Spleen (tissue), 13 donors: ENCODE measurements at places on chromosomes 16 and 17. TPM values are rescaled to one million over a fixed set of nuclear protein-coding genes. Genes with fewer than 3 reads are reported as not detected.
A peak's percentile ranks its signal among the peaks of the same experiment; 100 is the strongest.

DNA sequence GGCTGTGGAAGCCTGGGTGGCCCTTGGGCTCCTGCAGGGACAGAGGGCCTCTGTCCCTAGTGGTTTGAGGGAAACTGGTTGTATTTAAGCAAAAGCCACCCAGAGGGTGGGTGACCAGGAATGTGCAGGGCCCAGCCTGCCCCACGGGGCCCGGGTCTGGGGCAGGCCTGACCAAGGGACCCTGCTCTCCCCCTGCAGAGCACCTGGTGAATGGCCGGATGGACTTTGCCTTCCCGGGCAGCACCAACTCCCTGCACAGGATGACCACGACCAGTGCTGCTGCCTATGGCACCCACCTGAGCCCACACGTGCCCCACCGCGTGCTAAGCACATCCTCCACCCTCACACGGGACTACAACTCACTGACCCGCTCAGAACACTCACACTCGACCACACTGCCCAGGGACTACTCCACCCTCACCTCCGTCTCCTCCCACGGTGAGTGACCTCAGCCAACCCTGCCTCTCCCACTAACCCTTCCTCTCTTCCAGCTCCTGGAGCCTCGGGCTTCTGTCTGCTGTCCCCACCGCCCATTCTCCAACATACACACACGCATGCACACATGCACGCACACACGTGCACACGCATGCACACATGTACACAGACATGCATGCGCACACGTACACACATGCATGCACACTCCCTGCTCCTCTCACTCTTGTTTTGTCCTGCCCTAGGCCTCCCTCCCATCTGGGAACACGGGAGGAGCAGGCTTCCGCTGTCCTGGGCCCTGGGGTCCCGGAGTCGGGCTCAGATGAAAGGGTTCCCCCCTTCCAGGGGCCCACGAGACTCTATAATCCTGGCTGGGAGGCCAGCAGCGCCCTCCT lies 10.4 kb downstream of the GALK1 start:
- peak; percentile 78 for DNase-seq

- no peak for DNase-seq
Observed at GRCh38 chr17:15233022-15233805, 31.9 kb downstream of the PMP22 start.

- DNase-seq, result no peak
Observed at GRCh38 chr17:35738519-35739133, 7.2 kb downstream of the RASL10B start.

GRCh38 chr16:19884611-19885450 lies at the start of gene GPRC5B:
Gene GPRC5B, minus strand, starts transcription at chr16:19884848. Its CDS starts 12,003 bp downstream, at chr16:19872845.
- peak; percentile 81 for DNase-seq

DNA sequence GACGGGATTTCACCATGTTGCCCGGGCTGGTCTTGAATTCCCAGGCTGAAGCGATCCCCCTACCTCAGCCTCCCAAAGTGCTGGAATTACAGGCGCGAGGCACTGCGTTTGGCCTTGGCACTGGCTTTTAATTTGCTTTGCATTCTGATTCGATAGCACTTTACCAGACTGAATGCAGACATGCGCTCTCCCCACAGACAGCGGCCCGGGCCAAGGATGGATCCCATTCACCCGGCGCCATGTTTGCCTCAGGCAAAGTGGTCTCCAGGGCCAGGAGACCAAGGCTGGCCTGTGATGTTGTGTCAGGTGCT lies 41.7 kb downstream of the DHRS7B start:
- DNase-seq, result no peak

- no peak for DNase-seq
Observed at GRCh38 chr17:68516732-68517131, 4.5 kb downstream of the PRKAR1A start.

GRCh38 chr17:78717431-78717980 lies 64.6 kb downstream of the CYTH1 start:
- DNase-seq, result no peak

DNA sequence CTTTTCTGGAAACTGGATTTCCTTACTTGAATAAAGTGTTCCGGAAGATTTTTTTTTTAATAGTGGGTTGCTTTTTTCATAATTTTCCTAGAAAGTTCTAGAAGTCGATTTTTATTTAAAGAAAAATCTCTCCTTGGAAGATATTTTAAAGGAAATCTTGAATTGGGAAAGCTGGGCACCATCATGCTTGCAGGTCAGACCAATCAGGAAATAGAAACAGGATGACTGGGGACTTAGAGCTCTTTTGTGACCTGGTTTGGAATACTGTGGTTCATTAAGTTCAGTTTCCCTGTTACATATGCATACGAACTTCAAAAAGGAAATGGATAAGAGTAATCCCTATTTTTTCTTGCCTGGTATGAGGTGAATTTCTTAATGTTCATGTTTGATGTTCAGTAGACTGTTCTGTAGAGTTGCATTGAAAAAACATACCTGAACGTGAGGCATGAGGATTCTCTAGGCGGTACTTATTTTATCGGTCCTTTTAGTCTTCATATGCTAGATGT lies 1.2 kb downstream of the NFATC3 start:
- no peak for DNase-seq

DNA sequence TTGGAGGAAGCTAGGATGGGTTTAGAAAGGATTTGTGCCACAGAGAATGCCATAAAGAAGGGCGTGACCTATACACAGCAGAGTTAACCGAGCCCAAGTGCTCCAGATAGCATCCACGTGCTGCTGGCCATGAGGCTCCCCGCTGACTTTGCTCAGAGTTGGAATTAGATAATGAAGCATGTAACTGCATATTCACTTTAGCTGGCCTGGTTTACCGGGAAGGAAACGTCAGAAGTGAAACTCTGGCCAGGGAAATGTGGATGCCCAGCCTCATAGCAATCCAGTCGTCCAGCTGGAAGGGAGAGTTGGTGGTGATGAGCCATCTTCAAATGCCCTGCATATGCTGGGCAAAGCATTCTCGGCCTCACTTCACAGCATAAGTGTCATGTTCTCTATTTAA lies 6.1 kb downstream of the KRT35 start:
- no peak for DNase-seq

GRCh38 chr16:2273484-2273883 lies 5.6 kb upstream of the RNPS1 start:
- DNase-seq, result no peak

DNA sequence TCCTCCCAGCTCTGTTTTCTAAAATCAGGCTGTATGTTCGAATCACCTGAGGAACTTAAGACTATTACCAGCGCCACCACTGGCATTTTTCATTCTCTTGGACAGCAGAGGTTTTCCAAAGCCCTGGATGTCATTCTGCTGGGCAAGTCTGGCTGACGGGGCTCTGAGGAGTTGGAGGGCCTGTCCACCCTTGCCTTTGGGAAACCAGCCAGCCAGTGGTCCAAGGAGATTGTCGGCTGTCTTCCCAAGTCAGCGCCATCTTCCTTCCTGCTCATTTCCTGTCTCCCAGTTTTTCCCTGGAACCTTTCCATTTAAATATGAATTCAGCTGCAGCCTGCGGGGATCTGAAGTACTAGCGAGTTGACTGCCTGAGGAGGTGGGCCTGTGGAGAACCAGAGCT lies 258.3 kb downstream of the PRKCA start:
- DNase-seq, result no peak

- no peak for DNase-seq
Observed at GRCh38 chr16:57795431-57795878, 6.8 kb downstream of the KIFC3 start.

DNA sequence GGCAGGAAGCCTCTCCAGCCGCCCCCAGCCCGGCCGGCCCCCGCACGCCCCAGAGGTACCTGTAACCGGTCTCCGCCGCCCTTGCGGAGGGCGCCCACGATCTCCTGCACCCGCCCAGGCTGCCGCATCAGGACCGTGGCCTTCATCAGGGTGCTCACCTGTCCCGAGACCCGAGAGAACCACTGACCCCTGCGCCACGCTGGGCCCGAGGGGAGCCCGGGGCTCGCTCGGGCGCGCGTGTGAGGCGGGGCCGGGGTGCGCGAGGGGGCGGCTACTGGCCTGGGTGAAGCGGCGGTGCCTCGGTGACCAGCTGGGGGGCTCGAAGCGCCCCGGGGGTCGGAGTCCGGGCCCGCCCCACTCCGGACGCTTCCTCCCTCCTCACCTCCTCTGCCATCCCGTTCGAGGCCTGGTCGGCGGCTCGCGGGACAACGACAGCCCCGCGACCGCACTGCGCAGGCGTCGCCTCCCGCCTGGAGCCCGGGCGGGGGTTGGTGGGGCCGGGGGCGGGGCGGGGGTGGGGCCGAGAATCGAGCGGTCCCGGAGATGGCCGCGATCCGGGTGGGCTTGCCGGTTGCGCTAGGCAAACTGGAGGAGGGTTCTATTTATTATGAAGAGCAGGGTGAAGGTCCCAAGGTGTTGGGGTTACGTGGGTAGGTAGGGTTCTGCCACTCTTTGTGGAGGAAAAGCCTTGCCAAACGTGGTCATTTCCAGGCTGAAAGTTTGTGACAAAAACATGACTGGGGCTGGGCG lies at the start of gene NT5C3B:
Gene NT5C3B, minus strand, starts transcription at position 433 of the 750 bp plus-strand sequence. Its CDS starts 39 bp downstream, at position 394.
- DNase-seq, result peak; percentile 88

GRCh38 chr16:25107466-25107792 lies 4.1 kb upstream of the LCMT1 start:
- no peak for DNase-seq

GRCh38 chr17:47978324-47978723 lies 7.4 kb downstream of the CDK5RAP3 start:
- no peak for DNase-seq

- no peak for DNase-seq
Observed at GRCh38 chr17:41420134-41420533, 4.3 kb downstream of the KRT37 start.

DNA sequence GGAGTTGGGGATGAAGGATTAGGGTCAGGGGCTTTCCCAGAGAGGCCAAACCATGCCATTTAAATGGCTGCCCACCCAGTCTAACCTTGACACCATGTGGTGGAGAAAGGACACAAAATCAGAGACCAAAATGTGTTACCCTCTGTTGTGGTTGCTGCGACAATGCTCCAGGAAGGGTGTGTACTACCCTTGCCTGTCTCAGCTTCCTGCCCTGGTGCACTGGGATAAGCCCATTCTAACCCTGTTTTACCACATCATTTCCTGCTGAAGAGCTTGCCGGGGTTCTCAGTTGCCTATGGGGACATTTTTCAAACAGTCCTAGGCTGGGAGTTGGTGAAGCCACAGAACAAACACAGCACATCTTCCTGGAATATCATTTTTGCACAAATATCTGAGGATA lies 4.9 kb downstream of the OR4D1 start:
- no peak for DNase-seq

DNA sequence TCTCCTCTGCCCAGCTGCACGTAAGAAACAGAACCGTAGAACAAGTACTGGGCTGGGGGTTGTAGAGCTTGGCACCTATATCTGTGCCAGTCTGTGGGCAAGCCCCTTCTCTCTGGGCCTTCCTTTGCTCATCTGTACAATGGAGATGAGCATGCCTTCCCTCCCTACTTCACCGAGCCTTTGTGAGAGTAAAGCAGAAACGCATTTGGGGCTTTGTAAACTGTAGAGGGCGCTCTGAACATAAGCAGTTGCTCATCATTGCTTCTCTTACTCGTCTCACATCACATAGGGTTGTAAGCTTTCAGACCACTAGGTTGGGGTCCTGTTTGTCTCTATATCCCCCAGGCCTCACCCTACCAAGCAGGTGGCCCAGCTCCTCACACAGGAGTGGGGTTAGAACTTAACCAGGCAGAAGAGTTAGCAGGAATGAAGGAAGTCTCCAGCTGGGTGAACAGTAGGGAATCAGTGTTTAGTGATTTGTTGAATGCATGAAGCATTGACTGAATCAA lies 15.1 kb downstream of the SAMD14 start:
- DNase-seq, result no peak

GRCh38 chr17:17153071-17153470 lies 53.1 kb downstream of the PLD6 start:
- DNase-seq, result no peak

DNA sequence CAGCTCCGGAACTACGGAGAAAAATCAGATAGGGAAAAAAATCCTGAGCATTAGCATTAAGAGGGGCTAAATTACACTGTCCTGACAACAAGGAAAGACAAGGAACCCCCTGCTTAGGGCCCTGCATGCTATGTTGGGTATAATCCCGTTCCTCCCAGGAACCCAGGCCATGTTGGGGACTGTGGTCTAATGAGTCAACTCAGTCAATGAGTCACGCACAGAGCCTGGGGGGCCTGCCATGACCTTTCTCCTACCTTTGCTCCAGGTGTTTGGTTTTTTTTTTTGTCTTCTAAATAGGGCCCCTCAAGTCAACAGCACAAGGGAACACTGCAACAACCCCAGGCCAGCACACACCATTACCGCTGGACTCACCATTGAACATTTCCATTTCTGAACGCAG lies 8.9 kb upstream of the ZNF200 start:
- no peak for DNase-seq

DNA sequence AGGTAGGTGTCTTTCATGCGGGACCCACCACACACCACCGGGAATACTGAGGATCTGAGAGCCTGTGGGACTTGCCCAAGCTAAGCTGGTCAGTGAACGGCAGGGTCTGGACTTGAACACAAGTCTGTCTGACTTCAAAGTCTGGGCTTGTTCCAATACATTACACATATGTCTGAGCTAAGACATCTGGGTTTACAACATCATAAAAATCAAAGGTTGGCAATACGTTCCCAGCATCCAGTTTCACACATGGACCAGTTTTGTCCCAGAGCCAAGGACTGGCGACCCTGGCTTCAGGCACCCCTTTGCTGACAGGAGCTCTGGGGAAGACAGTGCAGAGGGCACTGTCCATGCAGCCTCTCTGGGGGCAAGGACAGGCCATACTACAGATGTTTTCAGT lies 27.9 kb upstream of the AXIN2 start:
- no peak for DNase-seq

DNA sequence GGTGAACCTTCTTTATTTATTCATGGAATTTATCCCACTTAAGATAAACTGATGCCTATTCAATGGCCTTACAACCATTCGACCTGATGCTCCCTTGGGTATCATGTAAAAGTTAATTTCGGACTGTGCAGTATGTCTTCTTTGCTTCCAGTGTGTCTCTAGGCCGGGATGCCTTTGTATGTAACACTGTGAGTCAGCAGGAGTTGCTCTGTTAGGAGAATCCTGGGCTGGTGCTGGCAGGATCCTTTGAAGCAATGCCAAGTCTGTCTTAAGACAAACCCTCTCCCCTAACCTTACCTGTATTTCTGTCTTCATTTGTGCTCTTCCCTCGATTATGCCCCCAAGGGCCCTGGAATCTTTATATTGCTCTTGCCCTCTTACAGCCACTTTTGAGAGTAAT lies 37.9 kb upstream of the ABCA8 start:
- DNase-seq, result no peak

GRCh38 chr17:21374441-21375161 lies 1.6 kb upstream of the KCNJ12 start:
- DNase-seq, result no peak

GRCh38 chr17:74800531-74800930 lies 24.4 kb upstream of the NAT9 start:
- DNase-seq, result no peak

GRCh38 chr16:24838554-24839266 lies 7.1 kb upstream of the SLC5A11 start:
- no peak for DNase-seq

- DNase-seq, result no peak
Observed at GRCh38 chr16:20647736-20648135, 49.7 kb downstream of the ACSM1 start.

TBC1D3G gene
- polyA plus RNA-seq, result 0.61 TPM

ZNF263 gene
- 19.8 TPM for polyA plus RNA-seq

RTN4RL1 gene
- 0.26 TPM for polyA plus RNA-seq

PSMD12 gene
- polyA plus RNA-seq, result 15.5 TPM

C16orf87 gene
- polyA plus RNA-seq, result 7.6 TPM

SLC2A4 gene
- 0.07 TPM for polyA plus RNA-seq

RHBDF1 gene
- polyA plus RNA-seq, result 7.0 TPM

OSGIN1 gene
- polyA plus RNA-seq, result 13.2 TPM

ZKSCAN2 gene
- polyA plus RNA-seq, result 0.74 TPM

KRT9 gene
- not detected for polyA plus RNA-seq

ZFHX3 gene
- polyA plus RNA-seq, result 0.52 TPM

TBC1D3B gene
- 1.3 TPM for polyA plus RNA-seq

LPO gene
- 0.02 TPM for polyA plus RNA-seq

GPR142 gene
- polyA plus RNA-seq, result 0.93 TPM
